ENCODE measurements at places on chromosomes 16 and 17.
A peak's percentile ranks its signal among the peaks of the same experiment; 100 is the strongest.

GRCh38 chr17:614653-615546 lies 99.7 kb downstream of the VPS53 start:
- no peak for DNase-seq

GRCh38 chr17:12821376-12821940 lies 32.2 kb downstream of the ARHGAP44 start:
- no peak for DNase-seq

DNA sequence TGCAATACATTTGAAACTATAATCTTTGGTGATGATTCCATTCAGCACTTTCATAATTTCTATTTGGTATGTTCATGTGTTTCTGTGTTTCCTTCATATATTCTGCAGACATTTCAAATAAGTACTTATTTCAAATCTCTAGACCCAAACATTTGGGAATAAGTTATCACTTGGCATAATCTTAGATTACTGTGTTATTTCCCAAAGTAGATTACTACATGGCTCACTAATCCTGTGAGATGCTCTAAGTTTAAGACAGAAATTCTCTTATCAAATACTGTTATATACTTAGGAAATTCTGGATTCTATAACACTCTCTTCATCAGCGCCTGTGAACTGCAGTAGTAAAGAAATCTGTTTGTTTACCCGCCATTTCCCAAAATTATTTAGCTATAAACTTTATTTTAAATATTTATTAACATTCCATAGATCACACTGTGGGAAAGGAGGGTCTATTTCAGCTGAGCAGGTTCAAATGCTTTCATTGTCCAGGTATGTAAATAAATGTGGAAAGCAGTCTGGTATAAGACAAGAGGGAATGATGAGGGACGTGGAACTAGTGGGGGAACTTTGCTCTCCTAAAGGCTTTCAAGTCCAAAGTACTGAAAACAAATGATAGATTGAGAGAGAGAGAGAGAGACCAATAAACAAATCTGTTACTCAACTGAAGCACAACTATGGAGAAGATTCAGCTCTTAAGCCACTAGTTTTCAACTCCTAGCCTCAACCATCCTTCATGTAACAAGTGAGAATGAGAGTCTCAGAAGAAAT lies 61.8 kb upstream of the TOM1L1 start:
- no peak for DNase-seq

DNA sequence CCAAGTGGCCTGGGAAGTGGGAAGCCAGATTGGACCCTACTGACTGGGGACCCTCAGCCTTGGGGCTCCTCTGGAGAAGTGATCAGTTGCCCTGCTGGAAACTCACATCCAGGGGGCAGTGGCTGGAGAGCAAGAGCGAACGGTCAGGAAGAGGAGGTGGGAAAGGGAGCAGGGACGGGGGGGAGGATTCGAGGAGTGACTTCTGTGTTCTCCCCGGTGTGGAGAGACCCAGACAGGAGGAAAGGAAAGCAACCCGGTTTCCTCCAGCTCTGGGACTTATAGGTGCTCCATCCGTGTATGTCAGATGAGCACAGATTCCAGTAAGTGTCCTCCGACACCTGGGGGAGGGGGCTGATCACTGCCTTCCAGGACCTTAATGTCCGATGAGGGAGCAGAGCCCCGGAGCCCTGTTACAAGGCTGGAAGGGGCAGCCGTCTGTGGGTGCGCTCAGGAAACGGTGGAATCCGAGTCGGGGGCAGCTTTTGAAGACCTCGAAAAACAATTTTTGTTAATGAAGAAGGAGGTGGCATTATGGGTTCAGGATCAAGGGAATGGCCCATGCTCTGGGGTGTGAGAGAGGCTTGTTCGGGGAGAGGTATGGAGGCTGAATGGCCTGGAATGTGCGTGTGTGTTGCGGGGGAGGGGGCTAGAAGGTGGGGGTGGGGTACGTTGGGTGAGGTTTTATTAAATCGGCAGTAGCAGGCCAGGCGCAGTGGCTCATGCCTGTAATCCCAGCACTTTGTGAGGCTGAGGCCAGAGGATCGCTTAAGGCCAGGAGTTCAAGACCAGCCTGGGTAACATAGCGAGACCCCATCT lies 34.8 kb upstream of the NDRG4 start:
- DNase-seq = no peak

- no peak for DNase-seq
These were observed at the start of gene LGALS3BP for GRCh38 chr17:78979780-78980623. LGALS3BP (minus strand) TSS chr17:78979923; CDS start chr17:78977191, 2,732 bp downstream.

DNA sequence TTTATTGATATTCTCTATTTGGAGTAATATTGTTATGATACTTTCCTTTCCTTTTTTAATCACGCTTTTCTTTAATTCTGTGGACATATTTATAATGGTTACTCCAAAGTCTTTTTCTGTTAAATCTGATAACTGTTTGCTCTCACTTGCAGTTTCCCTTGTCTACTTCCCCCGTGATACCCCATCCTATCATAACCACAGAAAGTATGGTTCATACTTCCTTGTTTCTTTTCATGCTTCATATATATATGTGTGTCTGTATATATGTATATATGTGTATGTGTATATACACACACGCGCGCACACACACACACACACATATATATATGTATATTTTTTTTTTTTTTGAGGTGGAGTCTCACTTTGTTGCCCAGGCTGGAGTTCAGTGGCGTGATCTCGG lies 23.5 kb downstream of the SPECC1 start:
- DNase-seq = no peak

DNA sequence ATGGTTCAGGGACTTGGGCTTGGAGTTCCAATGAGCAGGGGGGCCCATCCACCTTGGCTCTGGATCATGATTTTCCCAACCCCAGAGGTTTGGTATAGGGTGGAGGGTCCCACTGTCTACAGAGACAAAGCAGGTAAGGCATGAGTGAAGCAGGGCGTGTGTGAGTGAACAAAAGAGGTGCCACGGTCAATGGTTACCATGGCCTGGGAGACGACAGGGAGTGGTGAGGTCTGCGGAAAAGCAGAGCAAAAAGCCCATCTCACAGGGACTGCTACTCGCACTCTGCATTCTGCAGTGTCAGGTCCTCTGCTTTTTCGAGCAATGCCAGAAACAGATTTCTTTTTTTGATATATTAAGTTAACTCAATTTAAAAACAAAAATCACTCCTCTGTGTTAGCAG lies 24.6 kb downstream of the MYH11 start:
- DNase-seq = no peak

DNA sequence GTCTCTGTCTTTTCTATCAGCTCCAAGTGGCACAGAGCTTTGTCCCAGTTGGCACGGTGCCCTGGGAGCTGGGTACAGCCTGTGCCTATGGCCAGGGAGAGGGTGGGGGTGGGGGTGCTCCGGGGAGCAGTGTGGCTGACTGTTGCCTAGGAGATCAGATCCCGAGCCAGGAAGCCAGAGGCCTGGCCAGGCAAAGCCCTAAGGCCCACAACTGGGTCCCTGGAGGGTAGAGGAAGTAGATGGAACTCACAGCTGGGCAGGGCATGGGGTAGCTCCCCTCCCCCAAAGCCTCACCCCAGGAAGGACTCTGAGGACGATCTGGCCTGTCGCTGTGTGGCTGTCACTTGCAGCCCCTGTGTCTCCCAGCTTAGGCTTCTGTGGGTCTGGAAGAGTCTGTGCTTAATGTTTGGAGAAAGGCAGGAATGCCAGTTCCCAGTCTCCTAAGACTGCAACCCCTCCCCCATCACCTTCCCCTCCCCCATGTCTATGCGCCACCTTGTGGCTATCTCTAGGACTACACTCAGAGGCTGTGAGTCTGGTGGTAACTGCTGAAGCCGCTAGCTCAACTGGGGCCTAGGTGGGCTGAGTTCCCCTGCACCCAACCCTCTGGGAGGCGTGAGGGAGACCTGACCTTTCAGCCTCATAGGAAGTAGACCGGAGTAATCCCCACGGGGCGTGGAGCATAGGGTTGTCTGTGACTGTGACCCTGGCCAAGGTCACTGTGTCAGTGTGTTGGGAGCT lies 12.6 kb downstream of the THRA start:
- DNase-seq = peak; percentile 73

- no peak for DNase-seq
These were observed 10.0 kb downstream of the TPSD1 start for GRCh38 chr16:1265826-1266225.

DNA sequence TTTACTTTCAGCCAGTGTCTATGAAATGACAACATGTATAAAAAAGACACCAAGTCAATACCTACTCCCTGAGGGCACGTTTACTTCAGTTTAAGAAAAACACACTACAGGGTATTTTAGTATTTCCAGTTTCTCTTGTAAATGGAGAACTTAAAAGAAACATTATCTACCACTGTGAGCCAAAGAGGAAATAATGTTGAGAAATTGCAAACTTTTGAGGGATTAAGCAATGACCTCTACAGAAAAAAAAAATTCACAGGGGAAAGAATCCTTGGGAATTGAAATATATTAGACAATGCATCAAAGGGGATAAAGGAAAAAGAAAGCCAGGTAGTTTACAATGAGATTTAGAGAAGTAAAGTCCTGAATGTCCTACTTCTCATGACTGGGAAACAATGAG lies 126.0 kb downstream of the KCNJ2 start:
- DNase-seq = no peak

- no peak for DNase-seq
These were observed 789 bp upstream of the TERF2 start for GRCh38 chr16:69386596-69386995.

DNA sequence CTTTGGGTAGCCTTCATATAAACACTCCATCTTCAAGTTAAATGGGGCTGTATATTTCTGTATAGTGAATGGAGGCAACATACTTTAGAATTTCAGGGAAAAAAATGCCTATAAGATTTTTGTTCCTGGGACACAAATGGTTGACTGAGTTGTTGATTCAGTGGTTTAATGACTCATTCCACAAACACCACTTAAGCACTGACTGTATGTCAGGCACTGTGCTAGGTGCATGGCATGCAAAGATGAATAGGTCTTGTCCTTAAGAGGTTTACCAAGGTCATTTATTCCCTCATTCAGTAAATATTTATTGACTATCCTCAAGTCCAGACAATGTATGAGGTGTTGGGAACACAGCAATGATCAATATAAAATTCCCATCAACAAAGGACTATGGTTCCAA lies 417.1 kb downstream of the CA10 start:
- no peak for DNase-seq

- peak; percentile 92 for DNase-seq
These were observed 88.8 kb upstream of the TNRC6C start for GRCh38 chr17:77869665-77870132.

DNA sequence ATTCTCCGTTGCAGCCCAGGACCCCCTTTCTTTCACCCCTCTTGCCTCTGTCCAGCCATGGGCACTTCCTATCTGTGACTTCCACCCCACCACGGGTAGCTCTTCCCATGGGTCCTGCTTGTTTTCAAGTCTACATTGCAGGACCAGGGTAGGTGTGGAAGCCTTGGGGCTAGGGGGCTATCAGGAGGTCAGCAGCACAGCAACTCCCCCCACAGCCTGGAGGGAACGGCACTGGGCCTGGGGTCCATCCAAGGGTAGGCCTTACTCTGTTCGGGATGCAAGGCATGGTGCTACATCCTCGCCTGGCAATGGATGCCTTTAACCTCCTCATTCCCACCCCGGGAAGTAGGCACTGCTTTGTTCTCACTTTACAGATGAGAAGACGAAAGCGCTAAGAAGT lies 109.3 kb downstream of the IRX5 start:
- DNase-seq = no peak

DNA sequence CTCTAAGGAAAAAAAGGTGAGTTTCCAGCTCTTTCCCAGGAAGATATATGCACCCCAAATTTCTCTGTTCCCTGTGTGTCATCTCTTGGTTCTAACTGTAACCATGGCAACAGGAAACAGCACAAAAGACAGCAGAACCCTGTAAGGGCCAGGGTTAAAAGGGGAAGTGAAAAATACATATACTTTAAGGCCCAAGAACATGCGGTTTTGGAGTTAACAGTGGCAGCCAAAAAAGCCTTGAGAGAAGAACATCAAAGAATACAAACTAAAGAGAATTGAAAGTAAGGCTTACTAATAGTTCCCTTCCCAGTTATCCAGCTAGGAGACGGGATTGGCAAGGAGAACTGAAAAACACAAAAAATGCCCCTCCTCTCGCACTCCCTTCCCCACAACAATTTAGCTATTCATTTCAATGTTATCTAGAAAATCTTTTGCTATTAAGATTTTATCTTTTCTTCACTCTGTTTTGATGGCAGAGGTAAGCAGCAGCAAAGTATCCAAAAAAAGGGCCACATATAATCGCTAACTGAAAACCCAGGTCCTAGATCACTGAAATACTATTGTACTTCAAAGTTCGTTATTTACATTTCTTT lies 1.5 kb downstream of the SPOP start:
- DNase-seq = peak; percentile 29

DNA sequence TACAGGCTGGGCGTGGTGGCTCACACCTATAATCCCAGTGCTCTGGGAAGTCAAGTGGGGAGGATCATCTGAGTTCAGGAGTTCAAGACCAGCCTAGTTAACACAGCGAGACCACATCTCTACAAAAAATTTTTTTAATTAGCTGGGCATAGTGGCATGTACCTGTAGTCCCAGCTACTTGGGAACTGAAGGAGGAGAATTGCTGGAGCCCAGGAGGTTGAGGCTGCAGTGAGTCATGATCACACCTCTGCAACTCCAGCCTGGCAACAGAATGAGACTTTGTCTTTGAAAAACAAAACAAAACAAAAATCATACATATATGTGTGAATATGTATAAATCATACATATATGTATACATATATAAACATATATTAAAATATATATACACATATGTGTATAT lies 54.1 kb upstream of the MARCHF10 start:
- DNase-seq = no peak

DNA sequence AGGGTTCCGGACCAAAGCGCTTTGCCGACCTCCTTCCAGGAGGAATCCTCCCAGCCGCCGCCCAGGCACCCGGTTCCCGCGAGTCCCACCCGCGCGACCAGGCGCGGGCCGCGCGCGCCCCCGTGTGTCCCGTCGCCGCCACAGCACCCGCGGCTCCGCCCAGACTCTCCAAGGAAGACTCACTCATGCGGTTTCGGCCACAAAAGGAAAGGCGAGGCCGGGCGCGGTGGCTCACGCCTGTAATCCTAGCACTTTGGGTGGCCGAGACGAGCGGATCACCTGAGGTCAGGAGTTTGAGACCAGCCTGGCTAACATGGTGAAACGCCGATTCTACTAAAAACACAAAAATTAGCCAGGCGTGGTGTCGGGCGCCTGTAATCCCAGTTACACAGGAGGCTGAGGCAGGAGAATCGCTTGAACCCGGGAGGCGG lies 3.5 kb upstream of the PKMYT1 start:
- DNase-seq = peak; percentile 62

Data from memory B cell (primary cell).